ENCODE measurements at places on chromosomes 6 and 20.

- DNase-seq, result no peak
These were observed 146.6 kb downstream of the SOBP start for GRCh38 chr6:107636486-107636885.

DNA sequence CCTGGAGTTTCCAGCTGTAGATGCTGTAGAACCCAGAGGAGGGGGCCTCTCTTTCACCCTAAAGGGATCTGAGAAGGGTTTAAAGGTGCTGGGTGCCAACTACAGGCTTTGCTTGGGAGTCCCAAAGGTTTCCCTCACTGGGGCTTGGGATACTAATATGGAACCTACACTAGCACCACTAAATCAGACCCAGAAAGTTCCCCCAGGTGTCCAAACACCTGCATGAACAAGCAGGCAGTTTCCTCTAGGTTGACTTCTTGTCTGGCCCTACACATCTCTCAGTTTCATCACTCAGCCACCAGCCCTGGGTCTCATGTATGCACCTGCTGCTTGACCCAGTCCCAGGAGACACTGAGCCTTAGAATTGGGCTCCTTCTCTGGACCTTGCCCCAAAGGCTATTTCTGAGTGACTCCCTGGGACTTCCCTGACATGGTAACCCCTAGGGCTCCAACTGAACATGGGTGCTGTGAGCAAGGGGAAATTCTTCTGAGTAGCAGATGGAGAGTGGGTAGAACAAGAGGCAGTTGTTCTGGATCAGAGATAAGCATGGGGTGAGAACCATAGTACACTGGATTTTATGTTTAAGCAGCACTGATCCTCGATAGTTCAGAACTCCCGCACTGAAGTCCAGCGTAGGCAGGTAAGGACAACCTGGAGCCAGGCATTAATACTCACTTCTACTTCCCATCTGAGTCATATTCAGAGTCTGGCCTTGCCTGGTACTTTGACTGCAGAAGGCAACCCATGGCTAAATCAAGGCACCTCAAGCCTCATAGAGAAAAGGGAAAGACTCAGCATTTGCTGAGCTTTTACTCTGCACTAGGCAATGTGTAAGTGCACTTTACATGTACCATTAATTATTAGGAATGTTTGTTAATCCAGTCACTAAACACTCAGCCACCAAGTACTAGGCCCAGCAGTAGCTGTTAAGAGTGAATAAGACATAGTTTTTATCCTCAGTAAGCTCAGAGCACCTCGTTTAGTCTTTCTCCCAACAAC, 16.8 kb downstream of the BCL2L1 start:
- DNase-seq, result no peak

DNA sequence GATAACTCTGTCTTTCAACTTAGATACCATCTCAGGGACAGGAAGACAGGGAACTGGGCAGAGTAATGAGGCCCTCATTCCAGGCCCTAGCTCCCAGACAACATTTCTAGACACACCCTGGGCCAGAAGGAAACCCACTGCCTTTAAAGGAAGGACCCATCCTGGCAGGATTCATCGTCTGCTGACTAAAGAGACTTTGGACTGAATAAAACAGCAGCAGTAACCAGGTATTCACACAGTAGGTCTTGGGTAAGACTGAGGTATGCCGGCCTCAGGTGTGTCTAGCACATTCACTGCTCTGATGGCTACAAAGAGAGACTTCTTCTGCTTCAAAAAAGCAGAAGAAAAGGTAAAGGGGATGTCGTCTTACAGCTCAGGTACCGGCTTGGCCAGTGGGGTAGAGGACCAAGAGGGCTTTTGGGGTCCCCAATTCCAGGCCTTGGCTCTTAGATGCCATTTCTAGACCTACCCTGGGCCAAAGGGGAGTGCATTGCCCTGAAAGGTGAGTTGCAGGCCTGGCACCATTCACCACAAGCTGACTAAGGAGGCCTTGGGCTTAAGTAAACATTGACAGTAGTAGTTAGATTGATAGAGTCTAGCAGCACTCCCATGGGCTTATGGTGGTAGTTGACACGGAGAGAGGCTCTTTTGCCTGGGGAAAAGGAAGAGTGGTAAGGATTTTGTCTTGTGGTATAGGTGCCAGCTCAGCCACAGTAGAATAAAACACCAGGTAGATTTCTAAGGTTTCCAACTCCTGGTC, 13.4 kb downstream of the SNX14 start:
- no peak for DNase-seq

GRCh38 chr6:364609-365540, 26.7 kb upstream of the IRF4 start:
- no peak for DNase-seq

- no peak for DNase-seq
These were observed 79.8 kb downstream of the SLC24A3 start for GRCh38 chr20:19292254-19292653.

GRCh38 chr20:8155812-8156211, 23.7 kb downstream of the PLCB1 start:
- DNase-seq, result no peak

Data from NCI-H2081 treated with DMSO at 0.1 percent for 48 hours (cell line).